ENCODE measurements at places on chromosomes 7 and 10.
A peak's percentile ranks its signal among the peaks of the same experiment; 100 is the strongest.

DNA sequence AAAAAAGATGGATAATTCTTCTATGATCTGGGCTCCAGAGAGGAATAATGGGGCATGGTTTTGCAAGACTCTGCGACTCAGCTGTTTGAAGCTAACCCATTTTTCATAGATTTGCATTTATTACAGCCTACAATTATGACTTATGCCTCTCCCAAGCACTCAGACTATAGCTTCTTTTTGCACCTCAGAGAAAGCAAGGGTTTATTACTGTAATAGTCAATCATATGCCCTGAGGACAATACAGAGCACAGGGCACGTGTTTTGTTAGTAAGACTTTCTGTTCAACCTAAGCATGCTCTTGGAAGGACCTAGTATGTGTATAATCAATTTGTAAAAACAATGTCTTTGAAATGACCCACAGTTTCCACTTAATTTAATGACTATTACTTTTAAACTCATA, 221.2 kb downstream of the PARD3 start:
- no peak for DNase-seq

GRCh38 chr7:105250706-105251105, 138.0 kb downstream of the SRPK2 start:
- DNase-seq, result no peak

DNA sequence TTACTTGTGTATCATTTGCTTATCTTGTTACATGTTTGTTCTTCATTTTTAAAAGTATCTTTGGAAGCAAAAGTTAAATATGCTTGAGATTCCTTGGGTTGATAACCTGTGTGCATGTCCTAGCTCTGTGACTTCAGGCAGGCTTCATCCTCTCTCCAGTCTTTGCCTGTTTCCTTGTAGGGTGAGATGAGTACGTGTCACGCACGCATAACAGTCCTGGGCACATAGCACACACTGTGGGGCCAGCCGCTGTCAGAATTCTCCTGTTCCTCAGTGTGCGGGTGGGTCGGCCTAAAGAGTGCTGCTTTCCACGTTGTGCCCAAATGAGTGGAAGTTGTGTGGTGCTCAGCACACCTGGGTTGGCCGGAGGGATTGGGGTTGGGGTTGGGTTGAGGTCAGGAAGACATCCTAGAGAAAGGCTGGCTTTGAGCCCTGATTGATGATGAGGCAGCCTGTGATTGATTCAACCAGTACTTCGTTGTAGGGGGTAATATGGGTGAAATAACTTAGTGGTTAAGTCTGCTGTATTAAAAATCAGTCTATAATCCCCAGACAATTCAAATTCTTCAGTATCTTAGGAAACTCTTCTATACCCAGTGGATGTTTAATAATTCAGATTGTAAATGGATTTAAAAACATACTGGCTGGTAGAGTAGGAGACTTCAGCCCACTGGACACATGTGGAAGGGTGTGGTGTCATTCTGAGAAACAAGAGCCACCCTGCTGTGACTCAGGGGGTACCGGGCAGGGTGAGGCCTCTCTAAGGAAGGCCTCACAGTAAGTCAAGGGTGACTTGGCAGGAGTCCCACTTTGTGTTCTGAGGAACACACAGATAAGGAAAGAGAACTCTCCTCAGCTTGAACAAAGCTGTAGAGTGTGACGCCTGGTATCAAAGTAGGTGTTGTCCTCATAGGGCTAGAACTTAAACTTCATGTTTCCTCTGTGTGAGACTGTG, 54.8 kb downstream of the DAGLB start:
- peak; percentile 66 for DNase-seq

DNA sequence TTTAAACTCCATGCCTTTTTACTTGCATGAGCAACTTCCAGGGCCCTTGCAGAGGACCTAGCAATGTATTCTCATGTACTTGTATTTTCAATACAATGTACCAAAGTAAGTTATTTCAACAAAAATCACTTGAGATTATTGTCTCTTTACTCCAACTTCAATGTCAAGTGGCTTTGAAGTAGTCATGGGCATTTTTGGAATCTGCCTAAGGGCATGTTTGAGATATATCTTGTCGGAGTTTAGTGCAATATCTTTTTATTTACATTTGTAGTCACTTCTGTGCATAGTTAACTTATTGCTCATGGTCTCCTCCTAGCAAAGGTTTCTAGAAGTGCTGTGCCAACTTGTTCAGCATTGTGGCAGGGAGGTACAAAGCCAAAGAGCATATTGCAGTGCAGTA, 508.7 kb upstream of the SEMA3D start:
- peak; percentile 43 for DNase-seq

DNA sequence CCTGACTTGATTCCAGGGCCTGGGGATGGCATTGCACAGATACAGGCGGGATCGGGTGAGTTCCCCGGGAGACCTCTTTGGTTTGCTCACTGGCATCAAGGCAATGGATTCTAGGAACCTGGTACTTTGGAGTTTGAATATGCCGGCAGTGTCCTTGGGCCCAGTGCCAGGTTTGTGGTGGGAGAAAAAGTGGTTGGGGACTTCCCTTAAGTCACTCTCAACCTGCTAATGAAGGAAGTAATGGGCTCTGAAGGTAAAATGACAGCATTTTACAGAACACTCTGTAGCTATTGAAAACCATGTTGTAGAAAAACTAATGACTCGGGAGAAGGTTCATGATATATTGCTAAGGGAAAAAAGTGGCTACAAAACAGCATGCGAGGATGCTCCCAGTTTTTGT, 129.9 kb downstream of the CFAP58 start:
- DNase-seq, result no peak

DNA sequence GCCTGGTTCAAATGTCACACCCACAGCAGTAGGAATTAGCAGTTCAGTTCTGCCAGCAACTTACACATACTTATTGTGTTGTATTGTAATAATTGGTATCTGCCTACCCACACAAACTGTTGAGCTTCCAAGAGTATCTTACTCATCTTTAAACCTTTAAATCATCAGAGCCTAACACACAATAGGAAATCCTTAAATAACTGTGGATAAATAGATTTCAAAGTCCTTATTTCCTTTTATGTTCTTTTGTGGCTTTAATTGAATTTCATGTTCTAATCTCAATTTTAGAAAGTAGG, 3.9 kb downstream of the CASD1 start:
- DNase-seq, result peak; percentile 29

GRCh38 chr10:32142646-32143045, 86.4 kb upstream of the KIF5B start:
- peak; percentile 46 for DNase-seq

DNA sequence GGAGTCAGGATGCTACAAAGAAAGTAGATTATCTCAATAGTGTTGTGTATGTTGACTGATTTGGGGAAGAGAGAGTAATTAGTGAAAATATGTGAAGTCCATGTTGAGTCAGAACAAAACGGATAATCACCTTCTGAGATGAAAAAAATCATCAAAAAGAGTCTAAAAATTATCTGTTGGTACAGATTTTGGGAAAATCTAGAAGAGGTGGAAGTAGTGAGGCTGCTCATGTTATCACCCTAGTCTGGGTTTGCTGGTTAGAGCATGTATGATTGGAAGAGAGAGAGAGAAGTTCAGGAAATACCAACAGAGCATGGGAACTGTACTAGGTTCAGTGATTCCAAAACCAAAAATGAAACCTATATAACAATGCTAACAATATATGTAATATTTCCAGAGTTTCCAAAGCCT, 12.3 kb downstream of the RPA3 start:
- no peak for DNase-seq

GRCh38 chr7:136891850-136892249, 23.4 kb downstream of the CHRM2 start:
- DNase-seq, result no peak

DNA sequence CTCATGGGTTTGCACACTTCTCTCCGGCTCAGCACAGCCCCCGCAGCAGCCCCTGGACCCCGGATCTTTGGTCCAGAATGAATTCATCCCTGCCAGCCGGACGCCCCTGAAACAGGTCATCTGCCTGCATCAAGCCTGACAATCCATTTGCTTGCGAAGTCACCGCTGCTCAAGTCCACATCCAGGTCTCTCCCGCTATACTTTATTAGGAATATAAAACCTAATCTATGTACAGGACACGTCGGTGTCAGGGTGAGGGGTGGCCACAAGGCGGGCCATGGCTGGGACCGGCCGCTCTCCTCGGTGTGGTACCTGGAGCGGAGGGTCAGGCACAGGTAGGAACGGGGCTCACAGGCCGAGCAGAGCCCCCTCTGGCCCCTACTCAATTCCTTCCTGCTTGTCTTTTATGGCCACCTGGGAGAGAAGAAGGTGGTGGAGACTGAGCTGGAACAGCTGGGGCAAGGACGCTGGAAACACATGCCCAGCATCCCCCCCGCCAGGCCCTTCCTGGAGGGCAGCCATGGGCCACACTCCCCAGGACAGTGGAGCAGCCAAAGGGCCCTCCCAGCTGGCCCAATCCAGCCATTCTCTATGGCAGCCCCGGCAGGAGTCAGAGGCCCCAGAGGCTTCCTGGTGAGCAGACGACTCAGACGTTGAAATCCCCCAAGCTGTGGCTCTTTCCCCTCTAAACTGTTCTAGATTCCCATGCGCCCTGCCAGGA, 5.3 kb downstream of the POLR2J start:
- DNase-seq, result no peak

GRCh38 chr10:49230004-49230403, 41.8 kb upstream of the TMEM273 start:
- DNase-seq, result no peak

DNA sequence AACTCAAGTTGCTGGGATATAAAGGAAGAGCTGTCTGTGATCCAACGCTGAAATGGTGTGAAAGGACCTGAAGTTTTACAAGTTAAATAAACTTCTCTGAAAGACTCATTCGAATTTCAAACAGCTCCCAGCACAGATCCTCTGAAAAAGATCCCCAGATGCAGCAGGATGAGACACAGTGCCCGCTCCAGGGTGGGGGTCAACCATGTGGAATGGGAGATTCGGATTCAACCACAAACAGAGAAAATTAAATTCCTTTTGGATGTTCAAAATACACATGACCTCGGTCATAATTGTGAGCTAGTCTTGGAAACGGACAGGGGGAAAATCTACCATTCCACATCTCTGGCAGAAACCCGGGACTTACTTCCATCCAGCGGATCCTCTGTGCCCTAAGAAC, 119.6 kb downstream of the PRKAG2 start:
- DNase-seq, result peak; percentile 74

- DNase-seq, result no peak
Measured at GRCh38 chr10:113618338-113618737, 45.5 kb downstream of the NRAP start.

- DNase-seq, result no peak
Measured at GRCh38 chr7:40621592-40621998, 486.8 kb downstream of the SUGCT start.

GRCh38 chr10:71868192-71868697, 17.2 kb upstream of the PSAP start:
- DNase-seq, result peak; percentile 83

DNA sequence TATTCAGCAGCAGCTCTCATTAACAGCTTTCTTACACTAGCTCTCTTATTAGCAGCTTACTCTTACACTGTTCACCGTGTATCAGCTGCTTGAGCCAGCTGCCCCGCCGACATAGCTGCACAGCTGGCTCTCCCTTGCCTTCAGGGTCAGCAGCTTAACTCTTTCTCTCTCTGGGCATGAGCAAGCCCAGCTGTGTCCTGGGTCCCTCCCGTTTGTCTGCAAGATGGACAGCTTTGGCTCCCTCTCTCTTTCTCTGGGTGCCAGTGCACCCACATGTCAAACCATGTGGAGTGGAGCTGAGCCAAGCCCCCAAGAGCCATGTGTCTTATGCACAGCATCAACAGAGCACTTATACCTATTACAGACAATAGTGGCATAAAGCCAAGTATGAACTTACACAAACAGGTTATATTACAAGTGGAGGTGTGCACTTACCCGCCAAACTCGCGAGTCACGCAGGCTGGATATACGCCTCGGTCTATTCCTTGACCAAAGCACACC, 35.7 kb upstream of the MTPAP start:
- DNase-seq, result peak; percentile 26

DNA sequence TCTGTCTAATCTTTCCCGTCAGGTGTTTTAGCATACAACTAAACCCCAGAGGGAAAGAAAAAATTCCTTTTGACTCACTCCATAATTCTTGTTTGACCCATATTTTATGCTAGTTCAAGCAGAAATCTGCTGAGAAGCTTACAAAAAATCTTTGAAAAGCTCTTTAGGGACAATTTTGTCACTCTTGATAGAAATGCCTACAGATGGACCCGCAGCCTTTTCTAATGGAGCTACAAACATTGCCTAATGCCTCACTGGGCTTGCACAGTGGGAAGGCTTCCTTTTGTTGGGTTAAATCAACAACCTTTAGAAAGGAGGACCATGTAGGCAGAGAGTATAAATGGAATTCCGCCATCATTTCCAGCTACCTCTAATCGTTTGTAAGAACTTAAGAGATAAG, 344.5 kb downstream of the PCLO start:
- DNase-seq, result no peak

- DNase-seq, result no peak
Measured at GRCh38 chr10:60396766-60397165, 7.1 kb upstream of the ANK3 start.

- DNase-seq, result peak; percentile 57
Measured at GRCh38 chr7:22375359-22376048, 18.6 kb upstream of the RAPGEF5 start.

DNA sequence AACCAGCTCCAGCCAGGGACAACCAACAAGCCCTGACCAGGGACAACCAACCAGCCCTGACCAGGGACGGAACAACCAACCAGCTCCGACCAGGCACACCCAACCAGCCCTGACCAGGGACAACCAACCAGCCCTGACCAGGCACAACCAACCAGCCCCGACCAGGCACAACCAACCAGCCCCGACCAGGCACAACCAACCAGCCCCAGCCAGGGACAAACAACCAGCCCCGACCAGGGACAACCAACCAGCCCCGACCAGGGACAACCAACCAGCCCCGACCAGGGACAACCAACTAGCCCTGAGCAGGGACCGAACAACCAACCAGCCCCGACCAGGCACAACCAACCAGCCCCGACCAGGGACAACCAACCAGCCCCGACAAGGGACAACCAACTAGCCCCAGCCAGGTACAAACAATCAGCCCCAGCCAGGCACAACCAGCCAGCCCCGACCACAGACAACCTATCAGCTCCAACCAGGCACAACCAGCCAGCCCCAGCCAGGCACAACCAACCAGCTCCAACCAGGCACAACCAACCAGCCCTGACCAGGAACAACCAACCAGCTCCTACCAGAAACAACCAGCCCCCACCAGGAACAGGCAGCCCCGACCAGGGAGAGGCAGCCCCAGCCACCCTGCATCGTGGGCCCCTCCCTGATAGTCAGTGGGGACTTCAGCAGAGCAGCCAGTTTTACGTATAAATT, 56.4 kb downstream of the PROSER2 start:
- DNase-seq, result no peak

DNA sequence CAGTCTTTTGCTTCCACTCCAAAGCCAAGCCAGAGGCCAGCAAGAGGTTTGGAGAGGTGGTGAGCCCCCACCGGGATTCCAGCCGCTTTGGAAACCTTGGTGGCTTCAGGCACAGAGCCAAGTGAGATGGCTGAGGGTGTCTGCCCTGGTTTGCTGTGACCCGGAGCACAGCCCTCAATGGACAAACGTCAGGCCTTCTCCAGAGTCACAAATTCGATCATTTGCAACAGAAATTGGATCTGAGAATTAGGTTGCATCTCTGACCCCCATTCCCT, 885 bp upstream of the NKX1-2 start:
- DNase-seq, result no peak

GRCh38 chr10:102492344-102492939, 10.1 kb downstream of the ACTR1A start:
- no peak for DNase-seq
